ENCODE measurements at places on chromosomes 4 and X.
A peak's percentile ranks its signal among the peaks of the same experiment; 100 is the strongest.

DNA sequence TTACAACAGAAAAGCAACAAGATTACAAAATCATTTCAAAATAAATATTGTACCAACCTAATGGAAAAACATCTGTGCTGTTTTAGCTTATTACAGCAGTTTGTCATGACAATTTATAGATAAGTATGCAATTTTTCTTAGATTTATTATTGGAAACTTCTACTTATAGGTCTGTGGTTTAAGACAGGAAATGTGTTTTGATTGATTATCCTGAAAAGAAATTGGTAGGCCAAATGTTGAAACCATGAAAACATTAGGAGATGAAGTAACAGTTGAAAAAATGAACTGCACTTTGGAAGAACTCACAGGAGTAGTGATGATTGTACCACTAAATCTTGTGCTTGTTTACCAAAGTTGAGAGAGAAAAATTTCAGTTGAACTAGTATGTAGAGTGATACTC lies 162.2 kb upstream of the GIMD1 start:
- no peak for DNase-seq

GRCh38 chrX:73943693-73944562 lies 360.1 kb upstream of the ZCCHC13 start:
- peak; percentile 79 for DNase-seq

- no peak for DNase-seq
Observed at GRCh38 chr4:2790583-2791517, 2.0 kb upstream of the SH3BP2 start.

DNA sequence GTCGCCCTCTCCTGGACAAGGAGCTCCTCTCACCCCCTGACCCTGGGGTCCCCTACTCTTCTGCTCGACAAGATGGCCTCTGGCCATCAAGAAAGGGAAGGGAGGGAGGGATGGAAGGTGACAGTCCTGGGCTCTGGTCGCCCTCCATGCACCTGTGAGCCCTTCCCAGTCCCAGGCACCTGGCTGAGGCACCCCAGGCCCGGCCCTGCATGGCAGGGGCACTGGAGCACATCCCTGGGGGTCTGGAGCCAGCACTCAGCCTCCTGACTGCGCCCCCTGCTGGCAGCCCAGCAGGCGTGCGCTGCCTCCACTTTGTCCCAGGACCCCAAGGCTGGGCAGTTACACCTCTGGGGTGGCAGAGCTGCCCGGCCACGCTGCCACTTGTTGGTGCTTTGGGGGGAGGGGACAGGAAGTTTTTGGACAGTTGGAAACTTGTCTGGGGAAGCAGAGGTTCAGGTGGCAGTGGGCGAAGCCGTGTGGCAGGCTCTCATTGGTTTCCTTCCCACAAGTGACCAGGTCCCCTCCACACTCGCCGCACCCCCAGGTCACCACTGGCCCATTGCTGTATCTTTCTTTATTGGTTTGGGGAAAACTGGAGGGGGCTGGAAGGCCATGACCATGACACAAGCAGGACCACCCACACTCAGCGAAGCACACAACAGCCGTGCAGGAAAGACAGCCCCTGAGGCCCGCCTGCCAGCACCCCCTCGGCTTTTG lies 4.3 kb downstream of the PNCK start:
- peak; percentile 42 for DNase-seq

GRCh38 chrX:84188320-84188834 lies 378 bp upstream of the RPS6KA6 start:
- DNase-seq, result peak; percentile 2

- no peak for DNase-seq
Observed at GRCh38 chr4:87911252-87911774, 64.2 kb upstream of the SPP1 start.

All from activated CD4-positive, alpha-beta T cell treated with anti-CD3 and anti-CD28 coated beads, Interleukin-2, amount 50 U/mL, for 48 hours (primary cell).